ENCODE measurements at places on chromosomes 7 and 10.
A peak's percentile ranks its signal among the peaks of the same experiment; 100 is the strongest.

DNA sequence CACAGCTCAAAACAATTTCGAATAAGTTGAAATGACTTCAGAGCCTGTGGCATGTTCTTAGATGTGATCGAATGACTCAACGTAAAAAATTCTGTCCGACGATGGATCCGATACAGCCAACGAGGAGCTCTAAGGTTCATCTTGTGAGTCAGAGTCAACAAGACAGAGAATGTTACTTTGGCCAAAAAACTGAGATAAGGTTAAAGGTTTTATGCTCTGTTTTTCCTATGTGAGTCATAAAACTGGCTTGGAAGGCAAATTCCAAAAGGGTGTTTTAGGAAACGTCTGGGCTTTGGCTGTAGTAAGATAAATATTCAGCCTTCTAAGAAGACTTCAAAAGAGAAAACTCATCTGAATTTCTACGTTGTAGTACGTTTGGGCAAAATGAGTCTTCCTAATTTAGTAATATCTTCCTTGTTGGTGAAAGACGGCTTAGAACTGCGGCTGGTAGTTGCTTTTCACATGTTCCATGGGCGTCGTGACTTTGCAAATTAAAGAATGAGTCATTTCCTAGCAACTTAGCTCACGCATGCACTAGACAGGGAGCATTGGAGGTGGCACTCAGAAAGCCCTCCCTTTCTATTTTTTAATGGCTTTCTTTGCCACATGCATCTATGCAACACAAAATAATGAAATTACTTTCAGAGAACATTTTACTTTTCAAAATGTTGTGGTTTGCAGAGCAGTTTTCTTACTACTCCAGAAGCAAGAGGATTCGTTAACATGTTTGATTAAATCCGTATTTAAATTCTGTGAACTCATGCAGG lies 28.2 kb downstream of the PFKP start:
- peak; percentile 48 for DNase-seq

DNA sequence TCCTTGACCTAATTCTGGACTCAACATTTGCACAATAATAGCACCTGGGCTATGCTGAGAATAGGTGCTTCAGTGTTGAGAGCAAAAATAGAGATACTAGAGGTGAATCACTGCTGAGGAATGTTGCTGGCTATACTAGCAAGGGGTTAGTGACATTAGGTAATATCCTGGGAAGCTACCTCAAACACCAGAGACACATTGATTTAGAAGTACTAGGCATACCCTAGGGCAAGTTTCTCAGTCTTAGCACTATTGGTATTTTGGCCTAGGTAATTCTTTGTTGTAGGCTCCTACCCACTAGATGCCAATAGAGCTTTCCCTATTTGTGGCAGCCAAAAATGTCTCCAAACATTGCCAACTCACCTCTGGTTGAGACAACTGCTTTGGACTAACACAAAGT lies 484.0 kb upstream of the MBL2 start:
- DNase-seq = no peak

DNA sequence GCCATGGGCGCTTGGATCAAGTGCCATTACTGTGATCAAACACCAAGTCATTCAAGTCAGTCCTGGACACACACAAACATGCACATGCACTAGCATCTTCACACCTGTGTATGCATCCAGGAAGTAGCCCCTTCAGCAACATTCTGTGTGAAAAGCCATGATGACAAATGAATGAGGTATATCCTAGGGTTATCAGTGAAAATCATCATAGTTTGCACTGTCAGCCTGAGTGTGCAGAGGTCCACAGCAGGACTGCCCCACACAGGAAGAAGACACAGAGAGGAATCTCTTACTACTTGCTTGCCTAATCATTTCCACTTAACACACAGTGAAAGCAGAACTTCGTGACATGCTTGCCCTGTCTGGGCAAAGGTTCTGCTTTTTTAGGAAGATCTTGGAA lies 184.0 kb upstream of the ADO start:
- DNase-seq = no peak

GRCh38 chr7:597348-598178 lies 77.9 kb upstream of the PDGFA start:
- no peak for DNase-seq

- no peak for DNase-seq
These were observed 1.1 kb upstream of the RABGEF1 start for GRCh38 chr7:66739477-66739876.

GRCh38 chr10:71755179-71755879 lies 18.0 kb downstream of the VSIR start:
- no peak for DNase-seq

- no peak for DNase-seq
These were observed 33.4 kb downstream of the CDCA7L start for GRCh38 chr7:21912305-21912704.

- no peak for DNase-seq
These were observed 161.6 kb downstream of the JAZF1 start for GRCh38 chr7:28018856-28019465.
